Stimulated activated naive CD8-positive, alpha-beta T cell treated with anti-CD3 and anti-CD28 coated beads, Interleukin-15, amount 100 ng/mL, for 72 hours (primary cell): ENCODE measurements at places on chromosomes 4 and X.

DNA sequence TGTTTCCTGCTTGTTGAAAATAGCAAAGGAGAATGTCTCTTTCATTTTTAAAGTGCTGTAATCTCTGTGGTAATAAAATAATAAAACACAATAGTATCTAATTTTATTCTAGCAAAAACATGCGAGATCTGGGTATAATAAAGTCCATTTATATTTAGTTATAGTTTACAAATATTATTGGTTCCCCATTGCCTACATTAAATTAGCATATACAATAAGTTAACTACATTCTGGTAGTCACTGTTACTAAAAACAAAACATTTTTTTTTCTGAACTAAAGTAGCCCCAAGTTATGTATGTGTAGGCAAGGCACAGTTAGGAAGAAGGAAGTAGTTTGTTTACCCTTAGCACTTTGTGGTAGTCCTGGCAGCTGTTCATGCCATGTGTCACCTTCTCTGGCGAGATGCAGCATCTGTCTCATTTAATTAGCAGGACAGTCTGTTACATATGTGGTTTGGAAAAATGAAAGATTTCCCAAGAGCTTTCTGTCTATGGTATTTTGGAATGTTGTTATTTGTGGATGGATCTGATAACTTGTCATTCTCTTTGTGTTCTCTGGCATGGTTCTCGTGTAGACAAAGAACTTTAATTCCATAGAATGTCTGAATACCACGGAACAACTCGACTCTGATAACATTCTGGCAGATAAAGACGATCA lies 231.3 kb upstream of the PITX2 start:
- no peak for DNase-seq

DNA sequence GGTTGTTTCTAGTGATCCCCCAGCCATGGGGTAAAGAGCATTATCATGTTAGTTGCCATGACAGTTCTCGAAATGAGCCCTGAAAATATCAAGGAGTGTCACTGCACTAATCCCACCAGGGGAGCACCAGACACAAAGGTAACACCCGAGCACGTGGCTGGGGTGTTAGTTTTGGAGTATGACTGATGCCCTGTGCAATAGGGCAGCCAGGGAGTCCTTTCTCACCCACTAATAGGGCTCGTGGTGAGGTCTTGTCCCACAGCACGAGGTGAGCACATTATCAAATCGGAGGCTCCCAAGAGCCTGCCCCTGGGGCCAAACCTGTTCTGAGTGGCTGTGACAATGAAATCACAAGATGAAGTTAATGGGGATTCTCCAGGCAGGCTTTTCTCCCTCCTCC lies 9.6 kb downstream of the MAMLD1 start:
- DNase-seq: no peak

GRCh38 chrX:74924449-74925224 lies 615 bp downstream of the NEXMIF start:
- DNase-seq: peak; percentile 51

- no peak for DNase-seq
Measured at GRCh38 chr4:100781435-100781834, 263.6 kb upstream of the EMCN start.

GRCh38 chr4:188728359-188728758 lies 589.1 kb downstream of the TRIML1 start:
- DNase-seq: no peak

DNA sequence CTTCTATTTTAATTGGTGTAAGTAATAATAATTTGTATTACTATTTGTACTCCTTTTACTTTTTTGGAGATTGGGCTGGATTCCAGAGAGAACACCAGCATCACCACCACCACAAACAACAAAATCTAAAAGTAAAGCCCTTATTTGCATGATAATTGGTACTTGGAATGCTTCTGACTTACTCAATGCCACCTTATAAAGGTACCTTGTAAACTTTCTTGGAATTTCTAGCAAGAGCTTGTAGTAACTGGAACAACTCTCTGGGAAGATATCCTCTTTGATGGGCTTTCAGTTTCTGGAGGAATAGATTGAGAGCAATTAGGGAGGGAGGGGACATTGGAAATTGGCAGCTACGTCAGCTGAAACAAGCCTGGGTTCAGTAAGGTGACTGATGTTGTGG lies 20.2 kb upstream of the PITX2 start:
- no peak for DNase-seq

DNA sequence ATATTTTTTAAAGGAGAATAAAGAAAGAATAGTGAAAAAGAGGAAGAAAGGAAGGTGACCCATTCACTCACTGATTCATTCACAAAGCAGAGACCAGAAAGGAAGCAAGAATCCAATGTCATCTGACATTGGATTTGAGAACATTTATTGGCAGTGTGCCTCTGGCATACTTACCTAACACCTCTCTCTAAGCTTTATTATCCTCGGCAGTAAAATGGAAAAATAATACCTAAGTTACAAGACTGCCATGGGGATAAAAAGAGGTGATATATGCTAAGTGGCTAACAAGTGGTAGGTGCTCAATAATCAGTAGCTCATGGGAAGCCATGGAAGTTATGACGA lies 41.6 kb upstream of the PPARGC1A start:
- DNase-seq: no peak

DNA sequence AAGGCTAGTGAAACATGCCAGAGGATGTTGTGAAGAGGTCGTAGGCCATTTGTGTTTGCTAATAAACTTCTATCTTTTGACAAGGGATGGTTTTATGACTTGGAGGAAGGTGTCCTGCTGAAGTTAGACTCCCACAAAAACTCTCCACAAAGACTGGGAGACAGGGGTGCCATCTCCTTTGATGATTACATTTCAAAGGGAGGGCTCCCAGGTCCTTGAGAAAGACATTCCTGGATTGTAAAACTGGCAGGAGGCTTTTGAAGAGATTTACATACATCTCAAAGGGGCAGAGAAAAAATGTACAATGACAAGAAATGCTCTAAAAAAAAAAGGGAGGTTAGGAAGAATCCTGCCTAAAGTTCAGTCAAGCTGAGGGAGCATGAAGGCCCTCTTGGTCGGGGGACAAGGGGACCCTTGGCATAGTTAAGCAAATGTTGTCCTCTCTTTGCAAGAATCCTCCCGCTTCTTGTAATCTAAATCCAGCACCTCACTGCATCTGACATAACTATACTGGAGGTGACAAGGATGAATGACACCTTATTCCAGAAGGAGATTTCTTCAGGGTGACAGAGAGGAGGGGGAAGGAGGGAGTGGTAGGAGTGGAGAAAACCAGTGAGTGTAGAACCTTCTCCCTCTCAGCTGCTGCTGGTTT lies 41.1 kb upstream of the MGST2 start:
- DNase-seq: no peak

GRCh38 chrX:73561801-73562200 lies 1.2 kb upstream of the CHIC1 start:
- no peak for DNase-seq

DNA sequence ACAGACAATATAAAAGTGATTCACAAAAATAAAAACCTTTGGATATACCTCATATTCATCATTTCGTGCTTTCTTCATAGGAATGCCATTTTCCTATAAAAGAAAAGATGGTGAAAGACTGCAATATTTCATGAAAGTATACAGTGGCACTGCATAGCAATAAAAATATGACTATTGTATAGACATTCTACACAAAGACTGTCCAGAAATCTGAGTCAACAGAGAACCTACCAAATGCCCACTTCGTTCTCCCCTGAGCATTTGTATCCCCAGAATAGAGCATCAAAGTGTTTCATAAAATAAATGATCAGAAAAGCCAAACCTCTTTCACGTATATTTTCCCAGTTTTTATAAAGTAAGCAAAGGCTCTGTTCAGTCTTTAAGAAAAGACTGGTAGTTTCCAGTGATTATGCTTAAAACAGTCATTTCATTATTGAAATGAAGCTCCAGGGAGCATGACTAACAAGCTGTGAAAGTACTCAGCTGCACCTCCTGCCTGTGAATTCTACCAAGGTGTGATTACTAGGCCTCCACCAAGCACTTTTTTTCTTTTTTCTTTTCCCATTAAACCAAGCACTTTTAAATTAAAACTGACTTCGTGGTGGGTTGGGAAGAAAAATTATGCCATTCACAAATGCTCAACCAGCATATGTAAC lies 20.2 kb downstream of the PPA2 start:
- no peak for DNase-seq

GRCh38 chr4:112449708-112450107 lies 66.3 kb downstream of the NEUROG2 start:
- DNase-seq: no peak

DNA sequence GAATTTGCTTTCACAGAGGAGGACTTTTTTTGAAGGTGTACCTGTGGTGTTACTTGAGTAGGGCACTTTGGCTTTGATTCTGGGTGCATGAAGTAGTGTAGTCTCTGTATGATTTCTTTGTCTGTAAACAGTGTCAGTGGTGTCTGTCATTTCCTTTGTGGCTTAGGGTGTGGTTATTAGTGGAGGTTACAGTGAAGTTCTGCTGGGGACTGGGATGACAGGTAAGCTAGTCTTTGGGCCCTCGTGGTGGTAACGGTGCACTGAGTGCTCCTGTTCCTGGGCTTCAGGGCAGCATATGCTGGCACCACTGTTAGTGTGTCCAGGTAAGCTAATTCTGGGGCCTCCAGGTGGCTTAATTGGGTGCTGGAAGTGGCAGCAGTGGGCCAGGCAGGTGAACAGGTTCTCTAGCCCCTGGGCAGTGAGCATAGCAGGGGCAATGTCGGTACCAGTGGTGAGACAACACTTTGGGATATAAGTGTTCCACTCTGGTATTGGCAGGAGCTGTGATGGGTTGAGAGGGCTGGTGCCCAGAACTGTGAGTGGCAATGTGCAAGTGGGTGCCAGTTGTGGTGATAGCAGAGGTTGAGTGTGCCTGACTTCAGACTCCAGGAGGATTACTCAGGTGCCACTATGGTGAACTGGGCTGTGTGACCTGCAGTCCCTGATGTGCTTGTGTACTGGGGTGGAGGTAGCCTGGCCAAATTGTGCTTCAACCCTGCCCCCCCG lies 26.0 kb upstream of the VSIG1 start:
- DNase-seq: peak; percentile 6

- no peak for DNase-seq
Measured at GRCh38 chr4:109801895-109802319, at the start of gene CFI. Gene CFI, minus strand, starts transcription at chr4:109801999. Its CDS starts 28 bp downstream, at chr4:109801971.

DNA sequence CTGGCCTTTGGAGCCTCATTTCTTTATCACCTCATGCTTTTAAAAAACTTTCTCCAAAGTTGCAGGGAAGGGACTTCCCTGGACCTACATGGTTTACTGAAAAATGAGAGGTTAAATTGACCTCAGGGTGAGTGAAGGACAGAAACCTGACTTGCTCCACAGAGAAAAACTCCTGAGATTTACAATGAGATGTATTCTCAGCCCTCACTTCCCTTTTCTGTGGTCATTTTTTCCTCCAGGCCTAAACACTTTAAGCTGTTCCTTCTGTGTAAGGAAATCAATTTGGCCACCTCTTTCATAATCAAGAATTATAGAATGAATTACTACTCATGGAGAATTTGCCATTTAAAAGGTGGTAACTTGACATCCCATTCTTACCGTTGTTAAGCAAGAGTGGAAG lies 77.9 kb downstream of the HPGD start:
- no peak for DNase-seq

- DNase-seq: no peak
Measured at GRCh38 chr4:150849016-150849415, 166.1 kb downstream of the LRBA start.

DNA sequence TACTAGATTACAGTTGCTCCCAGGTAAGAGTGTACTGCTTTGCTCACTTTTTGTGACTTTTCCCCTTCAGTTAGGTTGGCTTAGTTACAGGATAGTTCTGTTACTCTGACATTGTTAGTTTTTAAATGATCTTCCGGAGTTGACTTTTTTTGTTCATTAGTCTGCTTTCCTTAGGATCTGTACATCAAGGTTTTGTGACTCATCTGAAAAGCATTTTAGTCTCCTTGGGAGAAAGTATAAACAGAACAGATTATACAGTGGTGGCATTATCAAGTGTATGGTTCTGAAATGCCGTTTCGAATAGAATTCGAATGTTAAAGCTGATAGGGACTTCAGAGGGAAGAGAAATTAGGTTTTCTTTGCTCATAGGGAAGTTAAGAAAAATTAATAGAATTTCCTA lies 63.3 kb downstream of the USP9X start:
- DNase-seq: no peak

DNA sequence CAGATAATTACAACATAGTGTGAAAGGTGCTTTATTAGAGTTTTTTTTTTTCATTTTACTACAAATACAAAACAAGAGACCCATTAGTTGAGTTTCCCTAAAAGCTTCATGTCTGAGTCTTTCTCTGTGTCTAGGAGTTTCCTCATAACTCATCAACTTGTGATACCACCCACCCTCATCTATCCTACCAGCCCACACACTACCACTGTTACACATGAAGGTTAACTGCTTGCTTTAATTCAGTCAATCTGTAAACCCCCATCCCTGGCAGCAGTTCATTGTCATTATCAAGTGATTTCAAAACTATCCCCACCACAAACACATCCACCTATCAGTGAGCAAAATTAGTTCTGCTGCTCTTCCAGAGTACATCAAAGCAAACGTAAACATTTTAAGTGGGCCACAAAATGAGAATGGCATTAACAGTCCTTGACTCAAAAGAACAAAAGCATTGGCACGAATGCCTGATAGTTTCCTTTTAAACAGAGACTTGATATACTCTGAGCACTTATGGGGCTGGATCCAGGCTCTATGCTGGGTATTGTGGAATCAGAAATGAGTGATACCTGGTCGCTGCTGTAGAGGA lies 331.6 kb upstream of the FAM241A start:
- DNase-seq: no peak

DNA sequence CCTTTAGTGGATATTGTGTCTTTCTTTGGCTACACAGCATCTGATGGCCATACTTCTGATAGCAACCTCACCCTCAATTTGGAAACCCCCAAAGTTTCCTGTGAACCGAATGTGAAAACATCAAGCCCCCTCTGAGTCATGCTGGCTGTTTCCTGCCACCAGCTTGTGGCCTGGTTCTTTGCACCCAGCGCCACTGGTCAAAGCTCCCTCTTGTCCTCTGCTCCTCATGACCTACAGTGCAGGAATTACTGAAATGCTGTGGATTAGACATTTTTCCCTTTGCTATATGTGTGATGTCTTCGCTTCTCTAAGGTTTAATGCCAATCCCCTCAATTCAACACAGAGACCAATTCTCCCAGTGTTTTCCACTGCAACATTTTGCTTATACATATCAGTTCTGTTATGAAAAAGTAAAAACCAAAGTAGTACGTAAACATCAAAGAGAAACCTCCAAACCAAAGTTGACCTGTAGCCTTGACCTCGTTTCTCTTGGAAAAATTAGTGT lies 224.0 kb upstream of the TENM3 start:
- no peak for DNase-seq

DNA sequence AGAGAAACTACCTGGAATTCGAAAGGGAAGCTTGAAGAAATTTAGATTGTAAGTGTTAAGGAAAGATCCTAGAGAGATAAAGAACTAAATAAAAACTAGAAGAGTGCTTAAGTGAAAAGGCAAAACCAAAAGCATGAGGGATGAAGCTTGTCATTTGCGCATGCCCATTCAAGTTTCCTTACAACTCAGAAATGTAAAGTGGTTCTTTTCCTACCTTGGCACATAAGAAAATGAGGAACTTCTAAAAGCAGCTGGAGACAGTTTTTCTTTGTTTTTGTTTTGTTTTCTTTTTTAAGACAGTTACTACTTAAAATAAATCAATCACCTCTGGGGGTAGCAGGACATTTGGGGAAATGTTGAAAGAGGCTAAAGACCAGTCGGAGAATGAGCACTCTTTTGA lies 1304.4 kb upstream of the PCDH7 start:
- DNase-seq: no peak
